Activated CD4-positive, alpha-beta T cell treated with anti-CD3 and anti-CD28 coated beads for 36 hours (primary cell): ENCODE measurements at places on chromosomes 11 and 22. TPM values are rescaled to one million over a fixed set of nuclear protein-coding genes. Genes with fewer than 3 reads are reported as not detected.
A peak's percentile ranks its signal among the peaks of the same experiment; 100 is the strongest.

GRCh38 chr11:35272391-35272902 lies 133.5 kb downstream of the CD44 start:
- DNase-seq = peak; percentile 65

DNA sequence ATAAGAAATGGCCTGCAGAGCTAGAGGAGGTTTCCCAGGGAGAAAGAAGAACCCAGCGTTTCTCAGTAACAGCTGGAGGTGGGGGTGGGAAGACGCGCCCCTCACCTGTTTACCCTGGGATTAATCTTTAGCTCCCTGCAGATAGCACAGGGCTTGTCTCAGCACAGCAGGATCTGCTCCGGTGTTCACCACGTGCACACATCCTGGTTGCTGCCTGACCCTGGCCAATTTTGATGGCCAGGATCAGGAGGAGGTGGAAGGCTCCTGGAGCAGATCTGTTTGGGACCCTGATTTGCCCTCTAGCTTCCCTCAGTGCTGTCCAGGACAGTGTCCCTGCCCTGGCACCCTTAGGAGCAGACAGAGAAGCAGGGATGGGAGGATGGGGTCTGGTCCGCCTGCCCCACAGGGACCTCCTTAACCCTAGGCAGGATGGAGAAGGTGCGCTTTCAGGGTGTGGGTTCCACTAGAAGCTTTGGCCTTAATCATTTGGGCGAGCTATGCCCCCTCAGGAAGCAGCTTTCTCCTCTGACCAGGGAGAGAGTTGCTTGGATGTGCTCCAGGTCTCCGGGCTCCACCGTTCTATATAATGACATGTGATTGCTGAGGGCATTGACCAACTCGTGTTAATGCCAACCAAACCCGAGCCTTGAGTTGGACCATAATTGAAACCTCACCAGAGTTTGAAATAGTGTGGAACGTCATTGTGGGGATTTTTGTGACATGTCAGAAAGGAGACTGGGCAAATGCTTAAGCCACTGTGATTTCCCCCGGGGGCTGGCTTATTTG lies 19.3 kb downstream of the UPB1 start:
- DNase-seq = no peak

DNA sequence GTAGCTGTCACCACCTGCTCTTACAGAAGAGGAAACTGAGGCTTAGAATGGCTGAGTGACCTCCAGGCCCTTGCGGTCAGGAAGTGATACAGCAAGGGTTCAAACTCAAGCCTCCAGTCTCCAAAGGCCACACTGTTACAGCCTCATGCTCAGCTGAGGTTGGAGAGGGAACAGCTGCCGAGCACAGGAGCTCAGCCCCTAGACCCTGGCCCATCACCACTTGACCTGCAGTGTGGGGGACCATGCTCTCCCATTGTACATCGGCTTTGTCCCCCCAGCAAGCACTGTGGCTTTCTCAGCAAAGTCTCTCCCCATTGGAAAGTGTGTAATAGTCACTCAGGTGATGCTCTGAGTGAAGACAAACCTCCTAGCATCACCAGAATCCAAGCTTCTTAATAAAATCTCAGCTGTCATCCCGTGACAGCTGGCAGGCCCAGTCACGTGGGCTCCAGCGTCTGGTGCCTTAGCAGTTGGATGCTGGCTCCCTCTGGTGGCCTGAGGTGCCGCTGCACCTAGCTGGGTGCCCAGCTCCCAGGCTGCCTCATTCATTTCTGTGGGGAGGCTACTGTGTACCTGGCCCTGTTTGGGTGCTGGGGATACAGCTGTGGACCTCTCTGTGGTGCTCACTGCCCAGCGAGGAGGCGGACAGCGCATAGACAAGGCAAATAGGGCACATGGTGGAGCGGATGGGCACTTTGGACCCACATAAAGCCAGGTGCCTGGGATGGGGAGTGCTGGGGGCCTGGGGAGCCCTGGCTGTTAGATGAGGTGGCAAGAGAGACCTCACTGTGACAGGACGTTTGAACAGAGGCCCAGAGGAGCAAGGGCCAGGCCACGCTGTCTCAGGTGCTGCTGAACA lies 19.1 kb upstream of the MYRF start:
- peak; percentile 92 for DNase-seq

GRCh38 chr11:19683141-19683805 lies 29.4 kb upstream of the NAV2 start:
- no peak for DNase-seq

DNA sequence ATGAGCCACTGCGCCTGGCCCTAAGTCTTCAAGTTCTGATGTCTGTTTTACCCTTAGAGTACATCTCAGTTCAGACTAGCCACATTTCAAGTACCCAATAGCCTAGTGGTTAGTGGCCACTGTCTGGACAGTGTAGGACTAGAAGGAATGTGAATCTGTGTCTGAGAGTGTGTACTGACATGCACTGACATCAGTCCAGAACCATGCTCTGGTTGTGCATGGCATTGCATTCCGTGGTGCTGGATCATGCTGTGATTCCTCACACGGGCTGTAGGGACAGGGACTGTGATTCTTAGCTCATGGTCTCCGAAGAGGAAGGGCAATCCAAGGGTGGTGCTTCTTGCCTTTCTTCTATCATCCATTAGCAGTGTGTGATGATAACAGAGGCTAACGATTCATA lies 41.1 kb downstream of the AMOTL1 start:
- DNase-seq = no peak

- DNase-seq = no peak
These were observed 13.6 kb downstream of the TP53I11 start for GRCh38 chr11:44936951-44937543.

Gene NAALADL1
- 13.6 TPM for total RNA-seq

- DNase-seq = no peak
These were observed 7.2 kb downstream of the DKK3 start for GRCh38 chr11:12001186-12001585.

GRCh38 chr11:78195917-78196560 lies 7.3 kb downstream of the USP35 start:
- DNase-seq = no peak

DNA sequence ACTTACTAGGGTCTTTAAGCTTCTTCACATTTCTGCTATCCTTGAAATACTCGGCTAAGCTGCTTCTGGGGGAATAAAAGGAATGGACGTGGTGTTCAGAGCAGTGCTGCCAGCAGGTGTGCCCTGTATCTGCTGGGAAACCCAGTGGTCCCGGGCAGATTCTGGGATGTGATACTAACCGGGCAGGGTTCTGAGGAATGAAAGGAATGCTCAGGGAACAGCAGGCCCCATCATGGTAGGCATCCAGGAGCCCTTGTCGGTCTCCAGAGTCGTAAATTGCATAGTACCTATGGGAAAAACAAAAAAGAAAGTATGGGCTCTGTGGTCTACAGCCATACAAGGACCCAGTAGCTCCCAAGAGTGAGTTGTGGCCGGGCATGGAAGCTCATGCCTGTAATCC lies 4.5 kb upstream of the TMEM223 start:
- no peak for DNase-seq
